ENCODE measurements at places on chromosomes 3 and 15. TPM values are rescaled to one million over a fixed set of nuclear protein-coding genes. Genes with fewer than 3 reads are reported as not detected.

DNA sequence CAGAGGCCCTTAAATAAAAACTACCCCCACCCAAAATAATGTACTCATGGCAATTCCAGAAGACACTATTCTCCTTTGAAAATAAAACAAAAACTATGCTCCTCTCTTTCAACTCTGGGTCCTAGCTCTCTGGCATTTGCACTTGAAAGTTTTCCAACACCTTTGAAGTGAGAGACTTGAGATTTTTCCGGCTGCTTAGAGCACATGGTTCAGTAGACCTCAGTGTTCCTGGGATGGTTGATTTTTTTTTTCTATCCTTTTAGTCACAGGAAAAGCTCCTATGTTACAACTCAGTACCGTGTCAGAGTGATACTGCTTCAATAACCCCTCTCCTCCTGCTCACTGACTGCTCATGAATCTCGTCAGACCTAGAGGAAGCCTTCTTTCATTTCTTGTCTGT, 118.3 kb upstream of the TUSC7 start:
- DNase-seq, result no peak

DNA sequence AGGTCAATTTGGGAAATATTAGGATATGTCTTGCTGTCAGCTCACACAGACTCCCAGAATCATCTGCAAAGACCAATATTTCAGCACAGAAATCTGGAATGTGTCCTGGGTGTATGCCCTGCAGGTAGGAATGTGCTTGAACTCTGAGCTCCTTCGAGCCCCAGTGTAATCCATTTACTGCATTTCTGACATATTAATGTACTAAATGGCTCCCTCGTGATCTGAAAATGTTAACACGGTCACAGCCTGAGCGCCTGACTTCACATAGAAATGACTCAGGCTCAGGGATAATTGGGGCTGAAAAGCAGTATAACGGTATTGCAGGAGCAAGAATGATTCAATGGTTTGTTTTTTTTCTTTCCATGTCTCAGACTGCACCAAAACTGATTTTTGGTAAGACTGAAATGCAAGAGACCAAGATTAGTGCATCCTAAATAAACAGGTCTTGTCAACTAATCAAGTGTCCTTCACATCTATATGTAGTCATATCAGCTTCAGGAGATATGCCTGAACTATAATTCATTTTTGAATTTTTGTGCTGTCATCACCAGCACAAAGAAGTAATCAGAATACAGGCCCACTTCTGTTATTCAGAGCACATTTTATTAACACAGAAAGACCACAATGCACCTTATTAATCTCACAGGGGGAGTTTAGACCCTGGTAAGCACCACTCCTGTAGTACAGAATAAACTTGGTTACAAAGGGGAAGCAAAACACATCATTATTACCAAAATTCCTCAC, 49.8 kb downstream of the DCLK3 start:
- no peak for DNase-seq

- no peak for DNase-seq
These were observed 3.2 kb downstream of the LAMP3 start for GRCh38 chr3:183159333-183159732.

The PTX3 gene
- 2.9 TPM for polyA plus RNA-seq

- DNase-seq, result no peak
These were observed 915.0 kb upstream of the GBE1 start for GRCh38 chr3:82676356-82677026.

The IL17RB gene
- polyA plus RNA-seq, result 1.1 TPM

All from ovary (tissue), 10 donors.